ENCODE measurements at places on chromosomes 5 and 9.
A peak's percentile ranks its signal among the peaks of the same experiment; 100 is the strongest.

GRCh38 chr5:132300577-132301343 lies 6.6 kb downstream of the SLC22A4 start:
- no peak for DNase-seq

- DNase-seq, result no peak
Observed at GRCh38 chr9:108257382-108257781, 598.4 kb downstream of the ACTL7B start.

DNA sequence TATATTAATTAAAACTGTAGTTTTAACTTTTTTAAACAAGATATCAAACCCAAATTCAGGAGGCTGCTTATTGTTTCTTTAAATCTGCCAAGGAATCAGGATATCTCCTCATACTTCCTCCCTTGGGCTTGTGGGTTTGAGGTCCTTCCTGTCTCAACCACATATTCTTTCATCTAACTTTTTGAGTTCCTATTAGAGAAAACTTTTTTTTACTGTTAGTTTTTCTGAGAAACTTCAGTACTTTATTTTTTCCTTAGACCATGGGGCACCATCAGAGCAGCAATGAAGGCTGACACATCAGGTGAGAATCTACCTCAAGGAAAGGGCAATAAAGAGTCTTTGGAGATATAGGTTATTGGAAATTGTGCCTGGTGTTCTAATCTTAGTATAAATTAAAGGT lies 56.7 kb downstream of the TSSK1B start:
- no peak for DNase-seq

- peak; percentile 29 for DNase-seq
Observed at GRCh38 chr9:18568973-18569372, 95.0 kb downstream of the ADAMTSL1 start.

DNA sequence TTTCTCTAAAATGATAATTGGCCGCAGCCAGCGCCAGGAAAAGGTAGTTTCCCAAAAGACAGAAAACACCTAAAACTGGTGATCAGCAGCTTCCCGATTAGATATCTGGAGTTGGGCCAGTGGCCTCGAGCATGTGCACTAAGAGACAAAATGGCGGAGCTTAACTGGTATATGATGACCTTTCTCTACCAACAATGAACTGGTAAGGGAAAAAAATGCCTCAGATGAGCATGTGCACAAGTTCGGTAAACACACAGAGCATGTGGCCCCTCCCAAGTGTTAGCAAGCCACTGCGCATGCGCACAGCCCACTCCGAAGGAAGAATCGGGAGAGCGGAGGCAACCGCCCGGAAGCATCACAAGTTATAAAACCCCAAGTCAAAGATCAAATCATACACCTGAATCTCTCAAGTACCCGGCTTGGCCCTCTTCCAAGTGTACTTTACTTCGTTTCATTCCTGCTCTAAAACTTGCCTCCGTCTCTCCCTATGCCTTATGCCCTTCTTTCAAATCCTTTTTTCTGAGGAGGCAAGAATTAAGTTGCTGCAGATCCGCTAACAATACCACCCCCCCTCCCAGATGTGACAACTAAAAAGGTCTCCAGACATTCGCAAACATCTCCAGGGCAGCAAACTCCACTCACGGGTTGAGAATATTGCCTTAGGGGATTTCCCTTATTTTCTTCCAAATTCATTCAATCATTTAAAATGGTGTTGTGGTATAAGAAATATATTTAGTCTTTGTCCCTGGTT lies 15.0 kb upstream of the PTBP3 start:
- DNase-seq, result peak; percentile 65

DNA sequence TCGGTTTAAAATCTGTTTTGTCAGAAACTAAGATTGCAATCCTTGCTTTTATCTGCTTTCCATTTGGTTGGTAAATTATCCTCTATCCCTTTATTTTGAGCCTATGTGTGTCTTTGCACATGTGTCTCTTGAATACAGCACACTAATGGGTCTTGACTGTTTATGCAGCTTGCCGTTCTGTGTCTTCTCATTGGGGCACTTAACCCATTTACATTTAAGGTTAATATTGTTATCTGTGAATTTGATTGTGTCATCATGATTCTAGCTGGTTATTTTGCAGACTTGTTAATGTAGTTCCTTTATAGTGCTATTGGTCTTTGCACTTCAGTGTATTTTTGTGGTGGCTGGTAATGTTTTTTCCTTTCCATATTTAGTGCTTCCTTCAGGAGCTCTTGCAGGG lies 36.3 kb upstream of the SMIM15 start:
- no peak for DNase-seq

DNA sequence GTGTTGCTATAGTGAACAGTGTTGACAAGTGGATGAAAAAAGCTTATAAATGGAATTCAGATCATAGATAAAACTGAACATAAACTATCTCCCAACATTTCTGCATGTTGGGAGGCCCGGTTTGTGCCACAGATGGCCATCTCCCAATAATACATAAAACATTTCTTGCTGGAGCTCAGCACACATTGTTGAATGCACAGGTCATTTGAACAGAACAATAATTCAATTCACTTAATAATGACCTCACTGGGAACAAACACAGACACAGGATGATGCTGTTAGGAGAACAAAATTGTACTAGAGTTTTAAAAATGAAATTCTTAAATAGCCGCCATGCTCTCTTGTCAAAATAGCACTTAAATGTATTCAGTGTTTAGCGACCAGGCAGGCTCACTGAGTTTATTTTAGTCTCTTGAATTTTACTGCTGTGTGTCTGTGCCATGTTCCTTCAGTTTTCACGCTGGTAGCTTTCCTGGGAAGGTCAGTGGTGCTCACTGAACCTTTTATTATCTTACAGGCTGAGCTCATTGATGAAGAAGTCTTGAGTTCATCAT lies 85.0 kb upstream of the SSBP2 start:
- DNase-seq, result no peak

GRCh38 chr5:37552770-37553719 lies 173.9 kb downstream of the WDR70 start:
- peak; percentile 92 for DNase-seq

DNA sequence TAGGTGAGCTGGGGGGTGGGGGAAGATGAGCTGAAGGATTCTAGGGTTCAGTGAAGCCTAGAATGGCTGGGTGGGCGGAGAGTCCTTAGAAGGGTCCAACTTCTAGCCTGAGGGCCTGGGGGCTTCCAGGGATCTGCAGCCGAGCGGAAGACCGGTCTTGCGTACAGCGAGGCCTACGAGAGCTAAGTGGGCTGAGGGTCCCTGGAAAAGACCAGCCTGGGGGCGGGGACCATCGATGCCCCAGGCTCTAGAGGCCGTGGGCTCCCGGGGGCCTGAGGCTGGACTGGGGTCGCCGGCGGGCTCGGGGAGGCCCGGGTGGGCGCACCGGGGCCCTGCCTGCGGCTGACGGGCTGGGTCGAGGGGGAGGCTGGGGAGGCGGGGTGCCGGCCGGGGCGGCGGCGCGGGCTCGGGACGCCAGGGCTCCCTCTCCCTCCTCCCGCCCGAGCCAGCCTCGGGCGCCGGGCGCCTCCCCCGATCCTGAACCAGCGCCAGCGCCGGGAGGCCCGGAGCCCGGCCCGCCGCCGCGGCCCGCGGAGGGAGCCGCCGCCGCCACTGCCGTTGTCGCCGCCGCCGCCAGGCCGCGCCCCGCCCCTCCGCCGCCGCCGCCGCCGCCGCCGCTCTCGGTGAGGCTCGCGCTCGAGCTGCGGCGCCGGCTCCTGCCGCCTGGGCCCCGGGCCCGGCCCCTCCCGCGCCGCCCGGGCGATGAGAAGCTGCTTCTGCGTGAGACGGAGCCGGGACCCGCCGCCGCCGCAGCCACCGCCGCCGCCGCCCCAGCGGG lies at the start of gene MVB12B:
TSS of gene MVB12B (plus strand) at position 602 of the 778 bp plus-strand sequence. CDS start at position 703, 101 bp downstream.
- no peak for DNase-seq

- no peak for DNase-seq
Observed at GRCh38 chr5:36389245-36389644, 87.5 kb upstream of the RANBP3L start.

- DNase-seq, result peak; percentile 1
Observed at GRCh38 chr9:15642369-15642962, 89.6 kb downstream of the CCDC171 start.

- DNase-seq, result no peak
Observed at GRCh38 chr5:160970605-160971191, 118.7 kb upstream of the ATP10B start.

- no peak for DNase-seq
Observed at GRCh38 chr5:1657161-1657741, 133.5 kb upstream of the LPCAT1 start.

GRCh38 chr9:96294159-96294545 lies 7.8 kb downstream of the HSD17B3 start:
- DNase-seq, result no peak

- no peak for DNase-seq
Observed at GRCh38 chr5:179418972-179419371, 73.7 kb upstream of the ADAMTS2 start.

DNA sequence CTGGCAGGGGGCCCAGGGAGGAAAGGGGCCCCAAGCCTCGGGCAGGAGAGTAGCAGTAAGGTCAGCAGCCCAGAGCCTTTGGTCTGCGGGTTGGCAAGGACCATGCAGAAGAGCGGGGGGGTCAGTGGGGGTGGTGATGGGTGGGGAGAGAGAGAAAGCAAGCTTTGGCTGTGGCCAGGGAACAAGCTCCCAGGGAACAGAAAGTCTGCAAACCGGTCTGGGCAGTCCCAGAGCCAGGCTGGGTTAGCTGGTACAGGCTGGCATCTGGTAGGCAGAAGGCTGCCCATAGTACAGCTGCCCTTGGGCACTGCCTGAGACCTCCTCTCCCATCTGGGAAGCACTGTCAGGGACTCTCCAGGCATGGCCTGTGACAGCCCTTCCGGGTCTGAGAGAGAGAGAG lies 10.5 kb upstream of the EPB41L4B start:
- DNase-seq, result no peak

- DNase-seq, result no peak
Observed at GRCh38 chr9:131403493-131403773, 9.5 kb downstream of the PRRC2B start.

DNA sequence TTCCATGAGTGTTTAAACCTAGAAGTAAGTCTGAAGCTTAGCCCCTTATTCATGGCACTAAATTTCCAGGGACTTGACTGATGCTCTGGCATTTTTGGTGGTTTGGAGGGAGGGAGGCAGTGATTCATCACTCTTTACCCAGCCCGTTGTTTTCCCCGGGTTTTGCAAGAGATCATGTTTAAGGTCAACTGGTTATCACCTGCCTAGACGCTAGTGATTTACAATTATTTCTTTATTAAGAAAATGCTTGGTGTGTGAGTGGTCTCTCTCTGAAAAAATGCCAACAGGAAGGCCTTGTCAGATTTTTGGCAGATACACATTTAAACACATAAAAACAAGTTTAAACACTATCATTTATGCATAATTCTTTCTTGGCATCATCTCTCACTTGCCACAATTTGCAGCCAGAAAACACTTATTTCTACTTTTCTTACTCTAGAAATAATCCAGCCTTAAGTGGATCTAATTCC lies 737.9 kb upstream of the ZNF608 start:
- peak; percentile 36 for DNase-seq

DNA sequence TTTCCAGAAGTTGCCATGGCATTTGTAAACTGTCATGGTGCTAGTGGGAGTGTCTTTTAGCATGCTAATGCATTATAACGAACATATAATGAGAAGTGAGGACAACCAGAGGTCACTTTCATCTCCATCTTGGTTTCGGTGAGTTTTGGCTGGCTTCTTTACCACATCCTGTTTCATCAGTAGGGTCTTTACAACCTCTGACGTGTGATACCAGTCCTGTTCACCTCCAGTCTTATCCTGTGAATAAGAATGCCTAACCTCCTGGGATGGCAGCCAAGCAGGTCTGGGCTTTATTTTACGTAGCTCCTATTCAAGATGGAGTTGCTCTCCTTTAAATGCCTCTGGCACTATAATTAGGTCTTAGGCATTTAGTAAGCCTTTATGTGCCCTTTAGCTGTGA lies 20.4 kb upstream of the RFK start:
- no peak for DNase-seq

DNA sequence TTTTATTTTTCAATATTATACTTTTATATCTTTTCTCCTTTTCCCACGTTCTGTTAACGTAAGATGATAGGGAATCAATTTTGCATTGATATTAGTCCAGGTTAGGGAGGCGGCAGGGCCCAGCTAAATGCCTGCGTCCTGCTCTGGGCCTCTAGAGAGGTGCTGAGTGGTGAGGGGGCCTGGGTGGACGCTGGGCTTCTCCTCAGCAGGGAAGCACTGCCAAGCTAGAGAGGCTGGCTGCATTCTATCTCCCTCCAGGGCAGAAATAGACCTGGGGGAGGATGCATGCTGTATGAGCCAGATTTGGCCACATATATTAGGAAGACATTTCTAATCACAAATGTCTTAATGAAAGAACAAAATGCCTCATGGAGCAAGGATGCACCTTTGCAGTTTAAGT lies 43.6 kb upstream of the NKX2-5 start:
- no peak for DNase-seq
